Kasumi-1 (cell line): ENCODE measurements at places on chromosomes 11 and 22.

- DNase-seq, result peak; percentile 57
Observed at GRCh38 chr11:66568124-66568916, at the start of gene CTSF. CTSF (minus strand) TSS chr11:66568606; CDS start chr11:66568486, 120 bp downstream.

GRCh38 chr22:30605449-30606110 lies 1.4 kb upstream of the TCN2 start:
- peak; percentile 70 for DNase-seq

- peak; percentile 70 for DNase-seq
Observed at GRCh38 chr11:11501546-11502262, 120.1 kb downstream of the GALNT18 start.

DNA sequence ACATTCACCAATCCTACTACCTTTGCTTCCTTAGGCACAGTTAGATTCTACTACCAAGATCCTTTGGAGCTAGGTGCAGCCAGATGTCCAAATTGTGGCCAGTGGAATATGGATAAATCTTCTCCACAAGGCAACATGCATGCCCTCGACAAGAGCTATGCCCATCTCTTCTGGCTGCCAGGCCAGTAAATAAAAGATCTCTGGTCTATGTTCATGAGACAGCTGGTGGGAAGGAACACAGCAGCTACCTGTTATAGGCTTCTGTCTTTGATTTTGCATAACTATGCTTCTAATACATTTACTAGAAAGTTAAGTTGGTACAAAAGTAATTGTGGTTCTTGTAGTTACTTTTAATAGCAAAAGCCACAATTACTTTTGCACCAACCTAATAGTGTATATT lies 182.7 kb downstream of the DLG2 start:
- no peak for DNase-seq

DNA sequence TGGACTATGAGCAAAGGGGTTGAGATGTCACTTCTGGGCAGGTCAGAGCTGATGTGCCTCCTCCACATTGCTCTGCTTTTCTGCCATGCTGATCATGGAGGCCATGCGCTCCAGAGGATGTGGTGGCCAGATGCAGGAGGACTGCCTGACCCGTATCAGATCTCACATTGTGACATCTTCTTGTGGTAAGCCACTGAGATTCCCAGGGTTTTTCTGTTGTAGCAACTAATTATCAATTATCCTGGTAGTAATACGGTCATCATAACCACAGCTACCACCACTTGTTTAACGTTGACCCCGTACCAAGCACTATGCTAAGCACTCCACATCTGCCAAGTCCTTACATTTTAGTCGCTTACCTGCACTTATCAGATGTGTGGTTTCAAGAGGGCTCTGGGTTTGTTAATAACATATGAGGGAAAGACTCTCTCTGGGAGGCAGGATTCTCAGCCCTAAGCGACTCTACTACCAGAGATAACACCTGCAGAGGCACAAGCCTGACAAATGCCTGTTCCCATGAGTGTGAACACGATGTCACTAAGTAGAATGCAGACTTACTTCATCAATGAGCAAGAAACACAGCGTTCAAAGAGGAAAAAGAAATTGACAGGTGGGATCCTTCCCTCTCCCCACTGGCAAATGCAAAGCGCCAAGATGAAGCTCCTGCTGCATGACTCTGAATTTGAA lies 63.6 kb upstream of the TIMP3 start:
- no peak for DNase-seq

- DNase-seq, result no peak
Observed at GRCh38 chr11:20536784-20537183, 62.6 kb upstream of the SLC6A5 start.

DNA sequence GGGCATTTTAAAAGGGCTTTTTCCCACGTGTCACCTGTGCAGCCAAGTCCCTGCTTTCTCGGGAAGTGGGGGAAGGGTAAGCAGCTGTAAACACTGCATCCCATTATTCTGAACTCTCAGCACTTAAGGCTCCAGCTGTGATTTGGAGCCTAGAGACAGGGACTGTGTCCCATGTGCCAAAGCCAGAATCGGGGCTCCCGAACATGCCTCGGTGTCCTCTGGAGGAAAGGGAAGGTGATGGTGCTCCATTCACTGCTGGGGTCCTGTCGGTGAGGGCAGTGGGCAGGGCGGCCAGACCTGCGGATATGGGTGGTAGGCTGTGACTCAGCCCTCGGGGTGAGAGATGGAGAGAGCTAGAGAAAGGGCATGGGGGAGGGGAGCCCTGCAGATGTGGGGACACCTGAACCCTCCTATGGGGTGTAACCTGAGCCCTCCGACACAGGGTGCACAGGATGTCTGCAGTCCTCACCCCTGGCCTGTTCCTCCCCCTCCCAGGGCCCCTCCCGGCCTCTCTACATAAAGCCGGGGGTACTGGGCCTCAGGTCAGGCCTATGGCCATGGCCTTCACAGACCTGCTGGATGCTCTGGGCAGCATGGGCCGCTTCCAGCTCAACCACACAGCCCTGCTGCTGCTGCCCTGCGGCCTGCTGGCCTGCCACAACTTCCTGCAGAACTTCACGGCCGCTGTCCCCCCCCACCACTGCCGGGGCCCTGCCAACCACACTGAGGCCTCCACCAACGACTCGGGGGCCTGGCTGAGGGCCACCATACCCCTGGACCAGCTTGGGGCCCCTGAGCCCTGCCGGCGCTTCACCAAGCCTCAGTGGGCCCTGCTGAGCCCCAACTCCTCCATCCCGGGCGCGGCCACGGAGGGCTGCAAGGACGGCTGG lies 31.8 kb downstream of the CAPN1 start:
- no peak for DNase-seq

GRCh38 chr11:92347454-92347853 lies 122.8 kb downstream of the FAT3 start:
- DNase-seq, result no peak

DNA sequence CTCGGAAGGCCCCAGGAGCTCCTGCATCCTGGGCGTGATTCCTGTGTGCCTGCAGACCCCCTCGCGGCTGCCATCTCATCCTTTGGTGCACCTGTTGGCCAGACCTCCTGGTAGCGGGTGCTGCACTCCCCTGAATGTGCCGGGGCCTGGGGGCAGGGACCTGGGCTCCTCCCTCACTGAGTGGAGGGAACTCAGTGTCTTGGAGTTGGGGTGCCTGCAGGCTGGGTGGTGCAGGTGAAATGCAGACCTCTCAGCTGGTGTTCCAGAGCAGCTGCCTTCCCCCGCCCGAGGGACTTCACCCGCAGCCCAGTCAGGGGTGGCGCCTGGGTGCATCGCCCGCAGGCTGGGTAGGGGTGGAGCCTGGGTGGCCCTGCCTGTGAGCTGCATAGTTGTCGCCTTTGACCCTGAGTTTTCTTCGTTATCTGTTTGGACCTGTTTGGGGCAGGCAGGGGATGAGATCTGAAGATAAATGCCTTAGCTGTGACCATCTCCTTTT lies 31.4 kb downstream of the LRP5 start:
- DNase-seq, result no peak

- DNase-seq, result peak; percentile 69
Observed at GRCh38 chr22:21939461-21939913, 13.2 kb downstream of the PPM1F start.

DNA sequence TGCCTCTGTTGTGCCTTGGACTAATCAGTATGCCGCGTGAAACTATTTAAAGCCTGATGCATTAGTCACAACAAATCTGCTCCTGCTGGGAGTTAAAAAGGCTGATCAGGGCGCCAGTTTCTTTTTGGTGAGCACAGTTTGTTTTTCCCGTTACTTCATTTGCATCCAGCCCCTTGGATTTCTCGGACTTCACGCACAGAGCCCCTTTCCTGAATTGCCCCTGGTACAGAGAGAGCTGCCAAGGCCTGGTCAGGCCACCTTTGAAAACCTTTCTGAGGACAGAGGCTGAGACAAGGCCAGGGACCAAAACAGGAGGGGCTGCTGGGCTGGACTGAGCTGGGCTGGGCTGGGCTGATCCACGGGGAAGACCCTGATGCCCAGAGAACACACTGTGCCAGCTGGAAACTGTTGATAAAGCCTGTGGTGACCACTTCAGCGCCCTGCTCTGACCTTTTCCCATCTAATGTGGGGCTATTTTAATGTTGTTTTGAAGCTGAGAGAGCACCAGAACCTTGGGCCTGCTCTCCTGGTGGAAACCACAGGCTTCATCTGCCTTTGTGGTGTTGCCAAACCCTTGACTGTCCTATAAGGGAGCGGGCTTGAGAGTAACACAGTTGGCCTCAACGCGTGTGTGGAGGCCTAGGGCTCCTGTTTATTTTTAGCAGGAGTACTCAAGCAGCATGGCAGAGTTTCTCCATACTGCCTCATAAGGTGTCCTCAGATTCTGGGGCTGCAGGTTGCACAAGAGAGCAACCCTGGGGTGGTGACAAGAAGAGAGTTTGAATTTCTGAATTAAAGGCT lies 44.2 kb downstream of the NAV2 start:
- no peak for DNase-seq

DNA sequence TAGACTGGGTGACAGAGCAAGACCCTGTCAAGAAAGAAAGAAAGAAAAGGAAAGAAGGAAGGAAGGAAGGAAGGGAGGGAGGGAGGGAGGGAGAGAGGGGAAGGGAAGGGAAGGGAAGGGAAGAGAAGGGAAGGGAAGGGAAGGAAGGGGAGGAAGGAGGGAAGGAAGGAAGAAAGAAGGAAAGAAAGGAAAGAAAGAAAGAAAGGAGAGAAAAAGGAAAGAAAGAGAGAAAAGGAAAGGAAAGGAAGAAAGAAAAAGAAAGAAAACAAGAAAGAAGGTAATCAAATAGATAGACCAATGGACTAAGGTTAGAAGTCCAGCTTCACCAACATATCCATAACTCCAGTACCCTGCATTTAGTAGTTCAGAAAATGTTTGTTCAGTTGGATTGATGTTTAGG lies 18.2 kb upstream of the EMSY start:
- DNase-seq, result no peak

DNA sequence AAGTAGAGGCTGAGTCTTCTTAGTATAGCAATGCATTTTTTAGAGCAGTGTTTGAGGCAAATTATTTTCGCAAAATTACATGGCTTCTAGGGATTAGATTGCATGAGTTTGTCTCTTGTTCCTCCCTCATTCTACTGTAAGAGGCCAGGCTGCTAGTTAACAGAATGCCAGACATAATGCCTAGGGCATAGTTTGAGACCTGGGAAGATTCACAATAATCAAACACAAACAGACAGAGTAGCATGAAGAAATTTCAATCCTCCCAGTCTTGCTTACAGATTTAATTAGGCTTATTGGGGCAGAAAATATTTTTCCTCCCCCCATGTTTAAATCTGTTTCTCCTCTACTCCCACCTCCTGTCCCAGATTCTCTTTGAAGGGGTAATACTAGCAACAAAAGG lies 48.3 kb downstream of the ARHGEF12 start:
- no peak for DNase-seq

GRCh38 chr22:36027579-36027934 lies 1.1 kb downstream of the RBFOX2 start:
- DNase-seq, result peak; percentile 24

DNA sequence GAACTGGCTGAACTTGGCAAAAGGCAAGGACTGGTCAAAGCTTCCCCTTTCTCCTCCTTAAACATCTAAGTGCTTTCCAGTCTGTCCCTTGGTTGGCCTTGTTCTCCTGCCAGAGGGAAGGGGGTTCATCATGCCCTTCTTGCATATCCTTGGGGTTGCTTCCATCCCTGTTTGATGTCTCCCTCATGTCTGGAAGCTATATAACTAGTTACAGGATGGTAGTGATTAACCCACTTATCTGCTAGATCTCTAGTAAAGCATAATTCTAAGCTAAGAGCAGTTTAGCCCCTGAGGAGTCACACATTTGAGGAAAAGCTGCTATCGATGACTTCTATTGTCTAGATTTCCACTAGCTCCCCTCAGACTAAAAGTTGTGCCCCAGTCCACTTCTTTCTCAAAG lies 22.9 kb downstream of the APOL5 start:
- DNase-seq, result no peak

DNA sequence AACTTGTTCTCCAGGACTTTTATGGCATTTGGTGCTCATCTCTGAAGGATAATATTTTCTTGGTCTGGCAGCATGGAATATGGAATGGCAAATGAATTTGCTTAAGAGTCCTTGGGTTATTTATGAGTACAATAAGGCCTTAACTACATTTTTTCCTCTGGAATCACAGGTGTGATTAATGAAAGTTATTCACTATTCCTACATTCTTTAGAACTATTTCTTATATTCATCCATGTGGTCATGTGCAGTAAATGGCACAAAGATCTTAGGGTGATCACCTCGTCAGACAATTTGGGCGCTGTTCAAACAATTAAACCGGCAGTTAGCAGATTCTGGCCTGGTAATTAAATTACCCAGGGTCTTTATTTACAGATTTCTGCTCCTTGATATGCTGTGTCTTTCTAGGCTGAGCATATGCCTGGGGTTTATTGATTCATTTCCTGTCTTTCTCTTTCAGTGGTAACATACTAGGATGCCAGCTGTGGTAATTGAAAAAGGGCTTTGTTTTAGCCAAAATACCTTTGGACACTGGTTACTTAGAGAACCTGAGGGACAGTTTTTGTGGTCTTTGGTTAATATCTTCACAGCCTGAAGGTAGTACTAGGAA lies 31.6 kb downstream of the SIK2 start:
- DNase-seq, result peak; percentile 7

DNA sequence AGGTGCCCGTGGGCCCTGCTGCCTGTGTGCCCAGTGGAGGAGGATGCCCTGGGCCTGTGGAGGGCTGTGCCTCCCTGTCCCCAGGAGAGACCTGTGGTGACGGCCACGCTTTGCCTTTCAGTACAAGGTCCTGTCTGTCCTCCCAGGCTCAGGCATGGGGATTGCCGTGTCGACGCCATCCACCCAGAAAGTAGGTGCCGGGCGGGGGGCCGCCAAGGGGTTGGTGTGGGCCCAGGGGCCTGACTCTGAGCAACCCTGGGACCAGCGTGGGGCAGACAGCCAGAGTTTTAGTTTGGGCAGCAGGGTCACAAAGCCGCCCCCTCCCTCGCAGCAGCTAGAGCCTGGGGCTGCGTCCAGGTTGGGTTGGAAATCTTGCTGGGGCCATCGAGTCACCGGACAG lies 56.3 kb downstream of the GRAMD4 start:
- no peak for DNase-seq

- no peak for DNase-seq
Observed at GRCh38 chr11:10490032-10490397, 35.0 kb downstream of the AMPD3 start.

GRCh38 chr11:130738611-130739010 lies 177.7 kb downstream of the SNX19 start:
- DNase-seq, result no peak

DNA sequence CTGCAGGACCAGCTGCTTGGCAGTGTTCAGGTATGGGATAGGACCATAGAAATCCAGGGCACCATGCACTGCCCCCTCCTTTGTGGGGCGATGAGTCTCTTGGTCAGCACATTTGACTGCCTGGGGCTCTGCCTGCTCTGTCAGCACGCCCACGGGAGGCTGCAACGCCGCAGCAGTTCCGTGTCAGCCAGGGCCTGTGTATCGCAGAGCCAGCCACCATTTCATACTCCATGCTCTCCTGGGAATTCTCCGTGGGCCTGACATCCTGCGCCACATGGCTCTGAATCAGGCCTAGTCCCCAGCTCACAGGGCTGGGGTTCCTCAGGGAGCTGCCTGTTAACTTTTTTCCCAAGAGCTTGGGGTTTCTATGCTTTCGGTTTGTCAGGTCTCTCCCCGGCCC lies 16.9 kb upstream of the RELT start:
- DNase-seq, result no peak
